Neural progenitor cell (in vitro differentiated cells): ENCODE measurements at places on chromosomes 13 and 19. TPM values are rescaled to one million over a fixed set of nuclear protein-coding genes. Genes with fewer than 3 reads are reported as not detected.
A peak's percentile ranks its signal among the peaks of the same experiment; 100 is the strongest.

GRCh38 chr13:33115274-33115673, 99.1 kb downstream of the KL start:
- H3K27ac ChIP-seq: no peak overlapping the region
- no peak for DNase-seq
- H3K27me3 ChIP-seq: no peaks in the 10 kb centered on the region
- H3K36me3 ChIP-seq: no peaks in the 10 kb centered on the region

DNA sequence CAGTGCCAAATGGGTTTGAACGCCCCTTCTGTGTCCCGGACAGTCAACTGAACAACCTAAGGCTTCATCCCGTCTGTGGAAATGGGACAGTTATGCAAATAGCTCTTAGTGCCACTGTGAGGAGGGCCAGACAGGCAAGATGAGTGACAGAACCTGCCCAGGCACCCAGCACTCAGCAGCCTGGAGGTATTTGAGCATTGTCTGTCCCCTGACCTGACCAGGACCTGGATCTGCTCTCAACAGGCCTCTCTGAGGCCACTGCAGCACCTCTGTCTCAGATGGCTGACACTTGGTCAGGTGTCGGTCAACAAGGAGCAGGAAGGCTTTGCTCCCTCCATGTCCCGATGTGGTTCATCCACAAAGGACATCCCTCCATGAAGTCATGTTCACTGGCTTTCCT, 67.9 kb downstream of the CCDC70 start:
- H3K36me3 ChIP-seq: no peaks in the 10 kb centered on the region
- no peaks in the 10 kb centered on the region for H3K27me3 ChIP-seq
- H3K4me3 ChIP-seq: no peak overlapping the region
- H3K27ac ChIP-seq: no peak overlapping the region
- no peaks in the 10 kb centered on the region for H3K4me1 ChIP-seq
- DNase-seq: no peak

- no peaks in the 10 kb centered on the region for H3K27me3 ChIP-seq
- H3K4me1 ChIP-seq: no peaks in the 10 kb centered on the region
- no peak for DNase-seq
- H3K4me3 ChIP-seq: no peak overlapping the region
- no peak overlapping the region for H3K27ac ChIP-seq
Observed at GRCh38 chr19:54896036-54896435, 9.9 kb upstream of the NCR1 start.

- no peak overlapping the region for H3K4me3 ChIP-seq
- DNase-seq: peak; percentile 76
- no peaks in the 10 kb centered on the region for H3K4me1 ChIP-seq
- no peaks in the 10 kb centered on the region for H3K36me3 ChIP-seq
Observed at GRCh38 chr13:92573467-92574057, 653.0 kb upstream of the GPC6 start.

DNA sequence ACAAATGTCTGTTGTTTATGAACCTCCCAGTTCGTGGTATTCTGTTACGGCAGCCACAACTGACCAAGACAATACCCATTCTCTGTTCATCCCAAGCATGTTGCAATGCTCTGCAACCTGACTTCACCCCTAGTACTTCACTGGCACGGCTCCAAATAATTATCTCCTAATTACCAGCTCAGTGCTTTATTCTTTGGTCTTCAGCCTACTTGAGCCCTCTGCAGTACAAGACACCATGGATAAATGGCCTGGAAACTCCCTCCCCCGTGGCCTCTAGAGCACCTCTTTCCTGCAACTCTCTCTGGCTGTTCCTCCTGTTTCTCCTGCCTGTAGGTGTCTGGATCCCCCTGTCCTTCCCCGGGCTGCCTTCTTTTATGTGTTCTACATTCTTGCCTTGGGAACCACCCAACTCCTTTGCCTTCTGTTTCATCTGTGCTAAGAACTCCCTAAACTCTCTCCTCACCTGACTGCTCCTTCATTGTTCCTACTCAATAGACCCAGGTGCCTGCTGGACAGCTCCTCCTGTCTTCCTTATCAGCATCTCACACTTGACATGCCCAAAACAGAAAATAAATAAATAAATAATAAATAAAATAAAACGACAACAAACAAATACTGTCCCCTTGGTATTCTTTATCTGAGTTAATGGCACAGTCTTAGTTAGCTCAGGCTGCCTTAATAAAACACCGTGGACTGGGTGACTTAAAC, 200.4 kb upstream of the IPO5 start:
- H3K27me3 ChIP-seq: no peaks in the 10 kb centered on the region

DNA sequence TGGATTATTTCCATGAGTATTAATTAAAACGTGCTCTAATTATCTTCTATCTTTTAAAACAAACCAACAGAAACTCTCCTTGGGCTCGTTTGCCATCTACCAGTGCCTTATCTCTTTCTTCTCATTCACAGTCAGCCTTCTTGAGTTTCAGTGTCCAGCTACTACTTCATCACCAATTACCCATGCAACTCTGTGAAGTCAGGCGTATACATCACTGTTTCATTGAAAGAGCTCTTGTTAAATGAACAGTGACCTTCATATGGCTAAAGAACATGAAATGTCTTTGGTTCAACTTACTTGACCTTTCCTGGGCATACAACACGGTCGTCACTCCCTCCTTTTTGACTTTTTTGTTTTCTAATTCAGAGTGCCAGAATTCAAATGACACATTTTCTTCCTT, 5.2 kb upstream of the IFT88 start:
- H3K27me3 ChIP-seq: no peaks in the 10 kb centered on the region
- H3K4me1 ChIP-seq: no peaks in the 10 kb centered on the region
- DNase-seq: no peak
- H3K36me3 ChIP-seq: no peaks in the 10 kb centered on the region
- no peak overlapping the region for H3K4me3 ChIP-seq

GRCh38 chr13:79519255-79519654, 38.3 kb downstream of the NDFIP2 start:
- H3K36me3 ChIP-seq: no peaks in the 10 kb centered on the region
- H3K4me1 ChIP-seq: no peaks in the 10 kb centered on the region
- H3K27me3 ChIP-seq: no peaks in the 10 kb centered on the region
- DNase-seq: no peak
- H3K27ac ChIP-seq: no peak overlapping the region
- no peak overlapping the region for H3K4me3 ChIP-seq

GRCh38 chr13:51804295-51805172, 571 bp upstream of the DHRS12 start:
- no peak for DNase-seq
- peak overlapping the region; percentile 67 for H3K4me3 ChIP-seq
- no peak overlapping the region for H3K27ac ChIP-seq
- H3K4me1 ChIP-seq: peaks cover 44% of the 10 kb centered on the region
- H3K27me3 ChIP-seq: no peaks in the 10 kb centered on the region

Gene IZUMO1
- total RNA-seq: 0.19 and 0.40 TPM in 2 replicates
